ENCODE measurements at places on chromosomes 5 and 9.

GRCh38 chr9:98154678-98155077 is 35.7 kb upstream of the TRIM14 start:
- DNase-seq: no peak

GRCh38 chr5:132669966-132670882 is 3.6 kb upstream of the IL4 start:
- no peak for DNase-seq

DNA sequence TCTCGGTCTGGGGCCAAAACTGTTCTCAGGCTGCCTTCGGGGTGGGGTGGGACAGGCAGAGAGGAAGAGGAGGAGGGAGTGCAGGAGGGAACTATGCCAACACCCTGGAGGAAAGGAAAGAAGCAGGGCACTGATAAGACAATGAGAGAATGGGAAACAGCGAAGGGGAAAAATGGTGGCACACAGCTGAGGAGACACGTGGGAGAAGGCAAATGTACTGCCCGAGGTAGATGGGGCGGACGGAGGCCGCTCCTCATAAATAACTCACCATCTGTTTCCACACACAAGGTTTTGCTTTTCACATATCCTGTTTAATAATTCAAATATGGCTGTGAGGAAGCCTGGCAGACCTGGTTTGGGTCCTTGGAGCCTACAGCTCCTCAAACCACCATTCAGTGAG is 148.2 kb upstream of the LRRTM2 start:
- DNase-seq: no peak

DNA sequence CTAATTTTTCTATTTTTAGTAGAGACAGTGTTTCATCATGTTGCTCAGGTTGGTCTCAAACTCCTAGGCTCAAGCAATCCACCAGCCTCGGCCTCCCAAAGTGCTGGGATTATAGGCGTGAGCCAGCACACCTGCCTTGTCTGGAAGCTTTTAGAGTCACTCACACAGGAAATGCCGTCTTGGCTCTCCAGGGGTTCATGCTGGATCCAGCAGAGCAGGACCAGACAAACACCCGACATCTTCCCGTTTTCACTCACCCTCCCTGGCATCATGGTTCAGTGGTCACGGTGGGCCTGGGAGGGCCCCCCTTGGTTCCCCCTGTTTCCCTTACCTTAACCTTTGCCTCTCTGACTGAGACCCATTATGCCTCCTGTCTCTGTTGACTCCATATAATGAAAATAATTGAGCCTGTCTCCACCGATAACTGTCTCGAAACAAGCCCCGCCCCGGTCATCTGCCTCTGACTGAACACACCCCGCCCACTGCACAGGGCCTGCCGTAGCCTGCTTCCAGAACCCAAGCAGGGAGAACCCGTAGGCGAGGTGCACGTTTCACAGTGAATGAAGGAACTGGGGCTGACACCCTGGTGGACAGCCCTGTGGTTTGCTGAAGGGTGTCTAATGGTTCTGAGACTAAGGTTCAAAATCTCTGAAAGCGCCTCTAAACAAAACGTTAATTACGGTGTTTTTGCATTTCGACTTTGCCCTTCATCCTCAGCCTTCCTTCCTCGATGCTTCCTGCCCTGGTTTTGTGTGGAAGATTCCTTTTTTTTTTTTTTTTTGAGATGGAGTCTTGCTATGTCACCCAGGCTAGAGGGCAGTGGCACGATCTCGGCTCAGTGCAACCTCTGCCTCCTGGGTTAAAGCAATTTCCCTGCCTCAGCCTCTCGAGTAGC is 39.7 kb upstream of the SPRY4 start:
- DNase-seq: no peak

GRCh38 chr5:108801776-108802175 is 54.1 kb downstream of the FER start:
- DNase-seq: no peak

- no peak for DNase-seq
These were observed 7.9 kb upstream of the ERMP1 start for GRCh38 chr9:5840788-5841187.

GRCh38 chr5:40307920-40308319 is 371.8 kb upstream of the PTGER4 start:
- no peak for DNase-seq

DNA sequence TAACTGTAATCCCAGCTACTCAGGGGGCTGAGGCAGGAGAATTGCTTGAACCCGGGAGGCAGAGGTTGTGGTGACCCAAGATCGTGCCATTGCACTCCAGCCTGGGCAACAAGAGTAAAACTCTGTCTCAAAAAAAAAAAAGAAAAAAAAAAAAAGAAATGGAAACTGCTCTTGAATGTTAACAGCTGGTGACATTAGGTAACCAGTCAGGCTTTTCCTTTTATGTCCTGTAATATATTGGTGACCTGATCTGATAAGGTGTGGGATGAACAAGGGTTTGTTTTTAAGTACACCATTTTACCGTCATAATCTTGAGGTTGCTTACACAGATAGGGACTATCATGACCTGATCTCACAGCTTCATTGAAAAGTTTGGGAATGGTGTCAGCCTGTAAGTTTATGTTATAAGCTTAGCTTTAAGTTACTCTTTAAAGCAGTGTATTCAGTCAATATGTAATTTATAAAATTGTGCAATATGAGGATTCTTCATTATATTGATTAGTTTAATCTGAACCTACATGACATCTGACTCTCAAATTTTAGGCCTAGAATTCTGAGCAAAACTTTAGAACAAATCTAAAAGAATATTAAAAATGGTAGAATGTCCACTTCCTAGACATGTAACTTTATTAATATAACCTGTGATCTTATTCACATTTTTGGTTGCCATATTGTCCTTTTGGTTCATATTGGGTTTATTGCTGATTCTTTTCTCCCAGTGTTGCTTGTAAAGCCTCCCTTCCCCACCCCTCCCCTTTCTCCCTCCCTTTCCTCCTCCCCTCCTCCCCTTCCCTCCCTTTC is 41.4 kb downstream of the RAI14 start:
- DNase-seq: no peak

GRCh38 chr5:80008995-80009765 is 18.1 kb upstream of the MTX3 start:
- DNase-seq: no peak

DNA sequence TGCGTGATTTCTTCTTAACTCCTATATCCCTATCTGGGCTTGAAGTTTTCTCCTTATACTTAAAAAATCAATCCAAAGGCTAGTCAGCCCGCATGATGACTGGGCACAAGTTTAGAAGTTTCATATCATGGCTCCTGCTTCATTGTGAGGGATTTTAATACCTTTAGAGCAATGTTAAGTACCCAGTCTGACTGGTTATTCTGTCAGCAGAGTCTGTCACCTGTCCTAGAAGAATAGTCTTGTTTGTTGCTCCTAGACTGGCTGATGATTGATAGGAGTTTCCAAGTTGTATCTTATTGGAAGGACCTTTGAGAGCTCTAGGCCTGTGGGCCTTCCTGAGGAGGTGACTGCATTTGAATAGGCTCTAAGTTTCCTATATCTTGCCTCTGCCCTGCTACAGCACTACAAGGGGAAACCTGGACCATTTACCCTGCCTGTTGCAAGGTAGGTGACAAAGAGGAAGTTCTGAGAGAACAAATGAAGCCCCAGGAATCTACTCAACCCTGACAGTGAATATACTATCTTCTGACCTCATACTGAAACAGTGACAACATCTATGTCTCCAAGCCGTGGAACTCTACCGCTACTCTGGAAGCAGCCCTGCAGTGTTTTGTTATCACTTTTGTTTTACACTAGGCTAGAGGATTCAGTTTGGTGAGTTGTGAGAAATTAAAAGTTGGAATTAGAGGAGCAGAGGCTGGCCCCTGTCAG is 66.5 kb downstream of the F2RL2 start:
- no peak for DNase-seq

DNA sequence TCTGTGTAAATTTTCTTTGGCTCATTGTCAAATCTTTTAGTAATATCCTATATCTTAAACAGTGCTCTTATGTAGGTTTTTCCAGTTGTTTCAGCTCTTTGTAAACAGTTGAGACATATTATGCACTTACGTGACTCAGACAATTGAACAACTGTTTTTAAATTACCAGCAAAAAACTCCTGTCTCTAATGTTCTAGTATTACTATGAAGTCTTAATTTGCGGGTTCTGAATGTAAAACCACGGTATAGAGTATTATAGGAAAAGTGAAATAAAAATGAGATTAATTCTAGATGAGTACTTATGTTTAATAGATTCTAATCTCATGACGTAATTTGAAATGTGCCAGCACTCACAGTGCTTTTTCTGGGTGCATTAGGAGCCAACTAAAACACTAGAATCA is 136.0 kb downstream of the GDNF start:
- DNase-seq: no peak

- DNase-seq: no peak
These were observed 63.2 kb upstream of the FYB1 start for GRCh38 chr5:39282561-39282960.

DNA sequence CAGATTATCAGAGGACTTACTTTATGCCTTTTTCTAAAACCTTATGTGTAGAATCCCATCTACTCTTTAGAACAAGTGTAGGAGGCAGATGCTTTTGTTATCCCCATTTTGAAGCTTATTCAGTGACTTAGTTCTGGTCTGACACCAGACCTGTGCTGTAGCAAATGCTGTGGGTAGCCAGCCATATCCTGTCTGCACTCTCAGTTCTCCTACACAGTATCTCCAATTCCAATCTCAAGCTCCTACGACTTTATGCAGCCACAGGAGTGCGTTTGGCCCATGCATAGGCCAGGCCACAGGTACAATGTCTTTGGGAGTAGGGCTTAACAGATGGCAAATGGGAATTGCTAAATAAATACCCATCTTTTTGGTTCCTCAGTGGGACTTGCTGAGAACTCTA is 292.6 kb downstream of the MCTP1 start:
- DNase-seq: no peak

GRCh38 chr5:1830571-1831228 is 29.5 kb downstream of the NDUFS6 start:
- no peak for DNase-seq

DNA sequence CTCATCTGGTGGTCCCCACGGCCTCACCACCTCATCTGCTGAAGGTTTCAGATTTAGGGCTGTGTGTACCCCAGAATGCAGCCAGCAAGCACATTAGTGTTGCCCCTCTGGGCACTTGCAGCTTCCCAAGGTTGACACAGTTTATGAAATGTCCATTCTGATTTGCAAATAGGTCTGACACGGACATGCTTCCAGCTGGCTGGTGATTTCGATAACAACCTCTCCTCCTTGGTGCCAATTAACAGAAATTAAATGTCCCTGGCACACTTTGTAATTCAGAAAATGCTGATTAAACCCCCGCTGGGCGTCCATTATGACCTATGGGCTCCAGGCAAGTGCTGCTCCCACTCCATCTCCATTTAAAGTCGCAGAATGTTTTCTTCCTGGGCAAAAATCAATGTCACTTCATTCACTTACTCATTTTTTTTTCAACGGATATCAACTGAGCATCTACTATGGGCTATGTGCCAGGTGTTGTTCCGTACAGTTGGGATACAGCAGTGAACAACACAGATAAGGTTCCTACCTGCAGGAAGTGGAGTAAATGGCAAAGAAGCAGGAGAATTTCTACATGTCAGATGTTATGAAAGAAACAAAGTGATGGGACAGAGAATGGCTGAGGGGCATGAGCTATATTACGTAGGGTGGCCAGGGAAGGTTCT is 32.0 kb downstream of the PLAC8L1 start:
- no peak for DNase-seq

- DNase-seq: no peak
These were observed 1.1 kb downstream of the PRKACG start for GRCh38 chr9:69012696-69013381.

DNA sequence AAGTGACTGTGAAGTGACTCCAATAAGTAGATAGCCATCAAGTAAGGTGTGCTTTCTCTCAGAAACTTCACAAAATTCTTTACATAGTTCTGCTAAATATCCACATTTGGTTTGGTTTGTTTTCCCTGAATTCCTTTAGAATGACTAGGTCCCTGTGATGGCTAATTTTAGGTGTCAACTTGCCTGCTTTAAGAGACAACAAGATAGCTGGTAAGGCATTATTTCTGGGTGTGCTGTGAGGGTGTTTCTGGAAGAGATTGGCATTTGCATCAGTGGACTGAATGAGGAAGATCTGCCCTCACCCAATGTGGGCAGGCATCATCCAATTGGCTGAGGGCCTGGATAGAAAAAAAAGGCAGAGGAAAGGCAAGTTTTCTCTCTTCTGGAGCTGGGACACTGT is 8.3 kb upstream of the PTBP3 start:
- DNase-seq: no peak

DNA sequence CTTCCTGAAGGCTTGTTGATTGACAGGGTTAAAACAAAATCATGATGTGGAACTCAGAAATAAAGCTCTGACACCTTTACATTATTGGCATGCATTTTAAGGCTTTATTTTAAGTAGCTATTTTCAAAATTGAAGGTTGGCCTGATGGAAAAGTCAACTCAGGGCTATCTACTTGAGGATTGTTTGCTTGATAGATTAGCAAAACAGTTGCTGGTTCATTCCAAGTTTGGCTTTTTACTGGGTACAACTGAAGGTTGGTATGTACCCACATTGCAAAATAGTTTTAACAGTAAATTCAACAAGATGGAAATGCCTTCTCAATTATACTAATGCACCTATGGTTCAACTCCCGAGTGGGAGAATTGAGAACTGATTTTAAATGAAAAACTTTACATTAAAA is 161.8 kb upstream of the ELL2 start:
- DNase-seq: no peak

Measured in activated CD4-positive, CD25-positive, alpha-beta regulatory T cell treated with anti-CD3 and anti-CD28 coated beads, Interleukin-2, amount 50 U/mL, for 72 hours (primary cell).